ENCODE measurements at places on chromosomes 1 and 21.
A peak's percentile ranks its signal among the peaks of the same experiment; 100 is the strongest.

- DNase-seq, result no peak
These were observed 5.2 kb upstream of the ARID1A start for GRCh38 chr1:26690576-26691031.

DNA sequence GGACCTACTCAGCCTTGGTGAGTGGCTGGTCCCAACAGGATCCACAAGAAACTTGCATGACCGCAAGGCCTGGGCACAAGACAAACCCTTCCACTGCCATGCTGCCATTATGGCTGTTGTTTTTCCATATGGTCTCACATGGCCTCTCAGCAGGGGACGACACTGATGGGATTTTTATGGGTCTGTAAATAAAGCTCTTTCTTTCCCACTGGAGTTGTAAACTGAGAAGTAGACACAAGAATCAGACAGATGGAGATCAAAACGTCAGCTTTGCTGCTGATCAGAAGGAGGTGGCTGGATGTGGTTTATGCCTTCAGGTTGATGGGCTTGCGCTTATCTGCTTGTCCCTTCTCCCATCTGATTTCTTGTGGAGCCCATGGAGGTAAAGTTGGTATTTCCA is 138.1 kb upstream of the KCNJ6 start:
- DNase-seq, result no peak

GRCh38 chr1:56133522-56134472 is 445.6 kb downstream of the PLPP3 start:
- DNase-seq, result no peak

DNA sequence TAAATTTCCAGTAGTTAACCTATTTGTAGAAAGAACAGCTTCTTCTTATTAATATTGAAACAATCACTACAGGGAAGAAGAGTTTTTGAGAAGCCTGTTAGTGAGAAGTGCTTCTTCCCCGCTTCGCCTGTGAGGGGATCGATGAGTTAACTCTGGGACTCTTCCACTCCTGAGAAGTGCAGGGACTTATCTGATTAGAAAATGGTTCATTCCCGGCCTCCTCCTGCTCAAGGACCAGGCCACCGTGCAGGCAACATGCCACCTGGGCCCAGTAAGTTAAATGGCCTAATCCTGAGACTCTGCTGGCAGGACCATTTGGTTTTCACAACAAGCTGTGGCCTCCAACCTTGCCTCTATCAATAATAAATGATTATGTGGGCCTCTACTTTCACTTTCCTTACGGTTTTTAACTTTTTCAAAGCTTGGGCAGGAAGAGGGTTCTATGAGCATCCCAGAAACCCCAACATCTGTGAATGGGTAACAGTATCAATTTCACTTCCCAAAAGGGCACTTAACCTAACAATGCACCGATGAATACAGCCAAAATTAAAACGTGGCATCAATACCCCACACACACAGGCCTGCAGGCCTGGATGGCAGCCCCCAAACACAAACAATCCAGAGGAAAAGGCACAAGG is 33.1 kb downstream of the SIPA1L2 start:
- DNase-seq, result no peak

- no peak for DNase-seq
These were observed 134.6 kb upstream of the BARHL2 start for GRCh38 chr1:90851711-90852050.

- DNase-seq, result no peak
These were observed 149.0 kb upstream of the C1orf87 start for GRCh38 chr1:60222360-60223115.

GRCh38 chr1:97603776-97604175 is 317.1 kb downstream of the DPYD start:
- DNase-seq, result peak; percentile 5

- no peak for DNase-seq
These were observed 29.9 kb upstream of the PRDX6 start for GRCh38 chr1:173447224-173447623.

- DNase-seq, result peak; percentile 13
These were observed 14.1 kb upstream of the ZNF436 start for GRCh38 chr1:23383577-23384311.

GRCh38 chr1:30895944-30896660 is 12.5 kb downstream of the SDC3 start:
- no peak for DNase-seq

- DNase-seq, result no peak
These were observed 94.3 kb downstream of the BCAR3 start for GRCh38 chr1:93587354-93587753.

Measured in GM03348 (cell line).